Retinal pigment epithelial cell (primary cell): ENCODE measurements at places on chromosomes 12 and 14.

GRCh38 chr12:60522684-60523400 lies 927.0 kb downstream of the SLC16A7 start:
- DNase-seq: no peak

DNA sequence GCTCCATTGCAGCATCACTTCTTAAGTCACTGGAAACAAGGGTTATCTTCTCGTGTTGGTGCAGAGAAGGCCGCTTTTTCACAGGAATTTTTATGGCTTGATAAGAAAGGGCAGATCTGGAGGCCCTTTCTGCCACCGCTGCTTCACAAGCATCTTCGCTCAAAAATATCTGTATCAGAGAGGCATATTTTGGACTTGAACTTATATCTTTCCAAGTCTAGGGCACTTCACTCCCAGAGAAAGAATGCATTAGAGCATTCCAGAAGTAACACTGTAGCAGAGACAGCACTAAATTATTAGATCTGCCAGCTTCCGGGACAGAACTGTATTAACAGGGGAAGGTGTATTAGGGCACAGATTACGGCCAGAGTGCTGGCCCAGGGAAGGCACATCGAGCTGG lies 151.7 kb upstream of the AMIGO2 start:
- no peak for DNase-seq

DNA sequence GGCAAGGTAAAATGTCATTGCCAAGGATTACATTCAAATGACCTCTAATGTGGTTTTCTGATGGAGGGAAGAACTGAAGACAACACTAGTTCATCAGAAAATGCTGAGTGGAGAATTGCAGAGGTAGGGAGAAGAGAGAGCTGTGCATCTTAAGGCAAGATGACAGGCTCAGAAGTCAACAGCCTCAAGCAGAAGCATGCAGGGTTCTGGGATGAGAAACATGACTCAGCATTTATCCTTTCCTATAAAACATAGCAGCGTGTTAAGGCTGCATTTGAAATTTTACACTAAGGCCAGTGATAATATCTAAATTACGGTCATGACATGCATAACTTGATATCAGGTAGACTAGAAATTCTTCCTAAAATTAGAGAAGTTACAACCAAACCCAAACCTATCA lies 53.7 kb upstream of the DYRK2 start:
- no peak for DNase-seq

DNA sequence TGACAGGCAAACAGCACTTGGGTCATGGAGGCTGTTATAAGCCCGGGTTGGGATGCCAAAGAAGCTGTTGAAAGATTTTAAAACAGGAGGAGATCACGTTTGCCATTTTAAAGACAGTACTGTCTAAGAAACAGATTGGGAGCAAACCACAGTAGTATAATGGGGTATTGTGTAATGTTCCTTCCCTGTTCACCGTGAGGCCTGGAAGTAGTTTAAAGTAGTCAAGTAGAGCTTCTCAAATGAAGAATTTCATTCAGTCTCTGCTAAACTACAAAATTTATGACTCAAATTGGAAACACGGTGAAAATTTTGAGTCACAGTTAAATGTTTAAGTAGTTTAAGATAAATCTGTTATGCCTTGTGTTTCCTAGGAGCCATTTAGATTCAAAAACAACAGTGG lies 35.8 kb downstream of the ATP2A2 start:
- DNase-seq: no peak

DNA sequence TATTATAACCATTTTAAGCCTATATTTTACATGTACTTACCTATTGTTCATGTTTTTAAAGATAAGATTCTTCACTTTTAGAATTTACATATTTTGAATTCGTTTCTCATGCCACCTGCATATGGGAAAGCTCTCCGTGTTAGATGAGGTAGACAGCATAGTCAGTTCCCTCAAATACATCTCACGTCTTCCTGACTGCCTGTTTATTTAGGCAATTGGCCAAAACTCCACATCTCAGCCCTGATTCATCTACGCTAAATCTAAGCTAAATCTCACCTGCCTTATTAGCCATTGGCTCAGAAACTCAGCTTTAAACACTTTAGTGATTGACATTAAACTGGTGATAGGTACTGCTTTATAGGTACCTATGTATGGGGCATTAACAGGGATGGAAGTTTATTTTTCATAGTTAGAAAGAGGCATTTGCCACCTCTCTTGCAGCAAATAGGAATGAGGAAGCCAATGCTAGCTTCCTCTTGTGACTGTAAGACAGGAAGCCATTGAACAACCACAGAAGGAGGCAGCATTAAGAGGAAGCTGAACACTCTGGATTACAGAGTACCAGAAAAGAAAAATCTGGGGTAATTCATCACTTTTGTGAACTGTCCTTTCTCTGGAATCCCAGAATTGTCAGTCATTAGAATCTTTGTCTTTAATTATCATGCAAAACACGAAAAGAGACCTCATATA lies 111.9 kb downstream of the LRFN5 start:
- DNase-seq: no peak

GRCh38 chr14:61322799-61323290 lies 1.5 kb downstream of the PRKCH start:
- no peak for DNase-seq

DNA sequence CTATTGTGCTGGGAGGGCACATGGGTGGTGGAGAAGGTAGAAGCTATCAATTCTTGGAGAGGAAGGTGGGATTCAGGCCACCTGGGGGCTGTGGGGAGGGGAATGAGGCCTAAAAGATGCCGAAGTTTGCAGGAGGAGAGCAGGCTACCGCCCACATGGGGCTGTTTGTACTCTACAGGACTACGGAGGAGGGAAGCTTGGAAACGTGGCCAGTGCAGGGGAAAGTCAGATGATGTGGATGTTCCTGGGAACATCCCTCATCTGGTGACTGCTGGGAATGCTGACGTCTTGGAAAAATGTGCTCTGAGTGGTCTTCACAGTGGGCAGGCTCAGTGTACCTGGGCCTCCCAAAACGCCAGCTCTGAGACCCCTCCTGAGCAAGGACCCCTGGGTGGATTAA lies 78.5 kb downstream of the TNFAIP2 start:
- DNase-seq: no peak

DNA sequence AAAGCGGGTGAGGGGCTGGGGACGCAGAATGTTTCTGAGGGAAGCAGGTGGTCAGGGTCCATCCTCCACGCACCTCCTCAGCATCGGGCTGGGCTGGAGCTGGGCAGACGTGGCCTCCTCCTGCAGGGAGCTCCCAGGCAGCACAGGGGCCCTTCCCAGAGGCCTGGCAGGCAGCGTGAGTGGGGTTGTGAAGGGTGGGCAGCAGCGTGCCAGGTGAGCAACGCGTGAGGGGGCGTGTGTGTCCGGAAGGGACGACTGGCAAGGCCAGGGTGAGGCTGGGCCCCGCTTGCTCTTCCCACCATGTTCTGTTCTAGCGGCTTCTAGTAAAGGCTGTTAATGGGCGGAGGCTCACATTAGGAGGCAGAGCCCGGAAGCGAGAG lies 17.1 kb downstream of the ANKRD9 start:
- DNase-seq: no peak

DNA sequence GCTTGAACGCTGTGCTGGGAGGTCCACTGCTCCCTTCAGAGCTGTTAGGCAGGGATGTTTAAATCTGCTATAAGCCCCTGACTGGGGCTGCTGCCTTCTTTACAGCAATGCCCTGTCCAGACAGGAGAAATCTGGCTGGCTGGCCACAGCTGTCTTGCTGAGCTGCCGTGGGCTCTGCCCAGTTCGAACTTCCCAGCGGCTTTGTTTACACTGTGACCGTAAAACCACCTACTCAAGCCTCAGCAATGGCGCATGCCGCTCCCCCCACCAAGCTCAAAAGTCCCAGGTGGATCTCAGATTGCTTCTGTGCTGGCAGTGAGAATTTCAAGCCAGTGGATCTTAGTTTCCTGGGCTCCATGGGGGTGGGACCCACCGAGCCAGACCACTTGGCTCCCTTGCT lies 35.8 kb downstream of the CKAP4 start:
- DNase-seq: no peak

GRCh38 chr12:112496496-112496895 lies 77.7 kb downstream of the PTPN11 start:
- DNase-seq: no peak

GRCh38 chr14:99764222-99764706 lies 28.9 kb upstream of the EML1 start:
- DNase-seq: no peak

GRCh38 chr12:87368259-87368658 lies 660.9 kb downstream of the C12orf50 start:
- no peak for DNase-seq

GRCh38 chr14:63543826-63544406 lies 739 bp upstream of the PPP2R5E start:
- no peak for DNase-seq

DNA sequence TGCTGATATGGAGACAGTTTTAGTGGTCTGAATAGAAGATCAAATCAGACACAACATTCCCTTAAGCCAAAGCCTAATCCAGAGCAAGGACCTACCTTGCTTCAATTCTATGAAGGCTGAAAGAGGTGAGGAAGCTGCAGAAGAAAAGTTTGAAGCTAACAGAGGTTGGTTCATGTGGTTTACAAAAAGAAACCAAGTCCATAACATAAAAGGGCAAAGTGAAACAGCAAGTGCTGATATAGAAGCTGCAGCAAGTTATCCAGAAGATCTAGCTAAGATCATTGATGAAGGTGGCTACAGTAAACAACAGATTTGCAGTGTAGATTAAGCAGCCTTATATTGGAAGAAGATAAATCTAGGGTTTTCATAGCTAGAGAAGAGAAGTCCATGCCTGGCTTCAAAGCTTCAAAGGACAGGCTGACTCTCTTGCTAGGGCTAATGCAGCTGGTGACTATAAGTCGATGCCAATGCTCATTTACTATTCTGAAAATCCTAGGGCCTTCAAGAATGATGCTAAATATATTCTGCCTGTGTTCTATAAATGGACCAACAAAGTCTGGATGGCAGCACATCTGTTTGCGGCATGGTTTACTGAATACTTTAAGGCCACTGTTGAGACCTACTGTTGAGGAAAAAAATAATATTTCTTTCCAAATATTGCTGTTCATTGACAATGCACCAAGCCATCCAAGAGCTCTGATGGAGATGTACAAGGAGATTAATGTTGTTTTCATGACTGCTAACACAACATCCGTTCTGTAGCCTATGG lies 361.0 kb downstream of the DPF3 start:
- no peak for DNase-seq

- DNase-seq: no peak
These were observed 62.3 kb downstream of the UNC79 start for GRCh38 chr14:93493054-93493453.

DNA sequence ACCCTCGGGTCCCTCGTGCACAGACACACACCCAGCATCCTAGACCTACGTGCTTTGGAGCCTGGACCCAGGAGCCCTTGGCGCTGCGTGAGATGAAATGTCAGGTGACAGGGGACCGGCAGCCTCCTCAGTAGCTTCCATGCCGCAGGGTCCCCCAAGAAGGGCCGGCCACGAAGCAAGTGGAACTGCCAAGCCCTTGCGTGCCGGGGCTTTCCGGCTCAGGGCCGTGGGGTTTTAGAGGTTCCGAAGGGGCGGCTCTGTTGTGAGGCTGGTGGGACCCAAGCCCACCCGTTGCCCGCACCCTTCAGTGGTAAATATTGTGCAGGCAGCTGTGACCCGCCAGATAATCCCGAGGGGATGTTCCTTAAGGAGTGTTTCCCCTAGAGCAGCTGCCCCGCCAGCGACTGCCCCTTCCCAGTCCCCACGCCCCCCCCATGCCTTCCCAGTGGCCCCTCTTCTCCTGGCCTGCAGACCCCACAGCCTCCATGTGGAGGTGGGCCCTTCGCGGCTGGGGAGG lies 133.7 kb downstream of the ADGRD1 start:
- no peak for DNase-seq

DNA sequence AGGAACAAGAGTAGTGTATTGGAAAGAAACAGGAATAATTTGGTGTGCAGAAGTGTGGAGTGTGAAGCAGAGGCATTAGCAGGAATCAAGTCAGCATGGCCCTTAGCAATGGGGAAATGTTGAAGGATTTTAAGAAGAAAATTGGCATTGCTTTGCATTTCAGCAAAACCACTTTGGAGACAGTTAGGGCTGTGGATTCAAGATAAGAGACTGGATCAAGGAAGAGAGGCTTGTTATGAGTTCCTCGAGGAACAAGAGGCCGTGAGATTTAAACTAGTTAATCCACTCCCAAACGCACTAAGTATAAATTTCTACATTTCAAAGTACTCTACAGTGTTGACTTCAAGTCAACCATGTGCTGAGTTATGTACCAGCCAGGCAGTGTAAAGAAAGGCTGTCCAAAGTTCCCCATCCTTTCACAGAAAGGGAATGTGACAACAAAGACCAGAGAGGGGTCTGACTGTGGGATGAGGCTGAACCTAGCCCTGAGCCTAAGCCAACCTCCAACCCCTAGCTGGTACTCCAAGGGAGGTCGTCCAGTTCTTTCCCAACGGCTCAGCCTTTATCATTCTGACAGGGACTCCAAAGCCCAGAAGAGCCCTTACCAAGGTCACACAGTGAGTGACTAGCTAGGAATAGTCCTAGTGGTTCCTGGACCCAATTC lies 91.2 kb upstream of the BMP4 start:
- no peak for DNase-seq
